ENCODE measurements at places on chromosomes 2 and 18.
A peak's percentile ranks its signal among the peaks of the same experiment; 100 is the strongest.

GRCh38 chr2:180978903-180979748 lies 1.3 kb upstream of the UBE2E3 start:
- peak; percentile 74 for DNase-seq

DNA sequence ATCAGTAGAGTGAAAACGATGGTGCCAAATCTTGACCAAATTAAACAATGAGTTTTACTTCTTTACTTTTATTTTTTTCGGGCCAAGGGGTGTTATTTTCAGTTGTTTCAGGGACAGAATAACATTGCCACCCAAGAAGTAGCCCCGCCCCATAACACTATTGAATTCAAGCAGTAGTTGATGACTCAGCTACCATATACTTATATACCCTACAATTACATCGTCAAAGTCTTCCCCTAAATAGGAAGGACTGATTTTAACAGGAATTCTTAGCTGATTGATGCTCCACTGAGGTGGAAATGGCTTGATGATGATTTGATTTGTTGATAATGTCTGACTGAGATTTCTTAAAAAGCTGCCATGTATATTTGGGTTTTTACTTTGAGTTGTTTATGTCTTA lies 24.7 kb downstream of the LYPD6B start:
- DNase-seq: no peak

DNA sequence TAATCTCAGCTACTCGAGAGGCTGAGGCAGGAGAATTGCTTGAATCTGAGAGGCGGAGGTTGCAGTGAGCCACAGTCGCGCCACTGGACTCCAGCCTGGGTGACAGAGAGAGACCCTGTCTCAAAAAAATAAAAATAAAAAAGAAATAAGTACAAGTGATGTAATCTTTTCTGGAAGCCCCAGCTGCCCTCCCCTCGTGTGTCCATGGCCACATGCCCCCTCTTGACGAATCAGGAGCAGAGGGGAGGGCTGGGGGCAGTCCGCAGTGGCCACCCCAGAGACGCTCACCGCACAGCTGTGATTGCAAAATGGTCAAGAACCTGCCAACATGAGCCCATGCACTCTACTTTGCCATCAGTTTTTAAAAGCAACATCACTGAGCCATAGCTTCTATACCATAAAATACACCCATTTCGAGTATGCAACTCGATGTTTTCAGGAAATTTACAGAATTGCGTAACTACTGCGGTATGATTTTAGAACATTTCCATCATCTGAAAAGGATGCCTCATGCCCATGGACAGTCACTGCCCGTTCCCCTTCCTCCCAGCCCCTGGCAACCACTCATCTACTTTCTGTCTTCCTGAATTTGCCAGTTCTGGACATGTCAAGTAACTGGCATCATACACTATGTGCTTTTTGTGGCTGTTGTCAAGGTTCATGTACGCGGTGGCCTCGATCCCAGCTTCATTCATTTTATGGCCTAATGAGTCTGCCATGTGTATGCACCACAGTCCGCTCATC lies 88.1 kb downstream of the NDUFA10 start:
- no peak for DNase-seq

GRCh38 chr2:218023636-218024035 lies 20.8 kb upstream of the TNS1 start:
- DNase-seq: no peak

- DNase-seq: peak; percentile 43
Measured at GRCh38 chr18:6885992-6886796, 156.7 kb downstream of the ARHGAP28 start.

DNA sequence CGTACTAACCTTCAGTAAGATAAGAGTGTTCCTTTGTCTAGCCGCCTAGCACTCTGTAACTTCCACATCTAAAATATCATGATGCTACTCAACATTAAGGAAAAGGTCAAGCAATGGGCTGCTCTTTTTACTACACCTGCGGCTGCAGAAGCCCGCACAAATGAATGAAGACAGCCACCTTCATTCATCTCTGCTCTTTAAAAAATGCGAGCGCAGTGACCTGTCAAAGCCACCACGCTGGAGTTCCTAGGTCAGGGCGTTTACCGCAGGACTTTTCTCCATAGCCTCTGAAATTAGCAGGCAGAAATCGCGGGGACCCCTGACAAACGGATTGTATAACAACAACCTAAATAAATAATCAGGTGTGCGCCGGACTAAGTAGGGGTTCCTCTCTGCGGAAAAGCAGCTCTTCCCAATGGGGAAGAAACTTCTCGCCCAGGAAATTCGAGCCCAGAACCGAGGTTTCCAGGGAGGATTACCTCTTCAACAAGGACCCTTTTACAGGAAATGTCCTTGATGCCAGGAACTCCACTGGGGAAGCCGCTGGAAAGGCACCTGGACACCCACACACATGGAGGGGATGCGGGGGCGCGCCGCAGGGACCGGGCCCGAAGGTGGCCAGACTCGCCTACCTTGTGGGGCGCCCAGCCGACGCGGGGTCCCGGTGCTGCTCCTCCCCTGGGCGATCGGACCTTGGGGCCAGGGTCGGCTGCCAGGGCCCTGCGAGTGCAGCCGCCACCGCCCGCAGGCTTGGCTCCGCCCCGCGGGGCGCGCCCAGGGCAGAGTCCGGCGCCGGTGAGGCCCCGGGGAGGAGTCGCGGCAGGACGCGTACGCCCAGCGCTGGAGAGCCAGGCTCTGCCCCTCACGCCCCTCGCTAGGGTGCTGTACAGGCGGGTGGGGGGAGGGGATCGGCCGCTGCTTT lies at the start of gene CCDC68:
CCDC68 (minus strand) TSS at position 758 of the 922 bp plus-strand sequence. CDS start 16,670 bp downstream, outside the sequence.
- DNase-seq: no peak

DNA sequence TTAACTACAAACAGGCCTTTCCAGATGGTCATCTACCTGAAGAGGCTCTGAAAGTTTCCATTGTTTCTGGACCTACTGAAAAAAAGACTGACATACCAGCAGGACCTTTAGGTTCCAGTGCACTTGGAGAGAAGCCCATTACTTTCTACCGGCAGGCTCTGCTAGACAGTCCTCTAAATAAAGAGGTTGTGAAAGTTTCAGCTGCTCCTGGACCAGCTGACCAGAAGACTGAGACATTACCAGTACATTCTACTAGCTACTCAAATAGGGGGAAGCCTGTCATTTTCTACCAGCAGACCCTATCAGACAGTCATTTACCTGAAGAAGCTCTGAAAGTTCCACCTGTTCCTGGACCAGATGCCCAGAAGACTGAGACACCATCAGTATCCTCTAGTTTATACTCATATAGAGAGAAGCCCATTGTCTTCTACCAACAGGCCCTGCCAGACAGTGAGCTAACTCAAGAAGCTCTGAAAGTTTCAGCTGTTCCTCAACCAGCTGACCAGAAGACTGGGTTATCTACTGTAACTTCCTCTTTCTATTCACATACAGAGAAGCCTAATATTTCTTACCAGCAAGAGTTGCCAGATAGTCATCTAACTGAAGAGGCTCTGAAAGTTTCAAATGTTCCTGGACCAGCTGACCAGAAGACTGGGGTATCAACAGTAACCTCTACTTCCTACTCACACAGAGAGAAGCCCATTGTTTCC lies 65.8 kb downstream of the ALMS1 start:
- no peak for DNase-seq

DNA sequence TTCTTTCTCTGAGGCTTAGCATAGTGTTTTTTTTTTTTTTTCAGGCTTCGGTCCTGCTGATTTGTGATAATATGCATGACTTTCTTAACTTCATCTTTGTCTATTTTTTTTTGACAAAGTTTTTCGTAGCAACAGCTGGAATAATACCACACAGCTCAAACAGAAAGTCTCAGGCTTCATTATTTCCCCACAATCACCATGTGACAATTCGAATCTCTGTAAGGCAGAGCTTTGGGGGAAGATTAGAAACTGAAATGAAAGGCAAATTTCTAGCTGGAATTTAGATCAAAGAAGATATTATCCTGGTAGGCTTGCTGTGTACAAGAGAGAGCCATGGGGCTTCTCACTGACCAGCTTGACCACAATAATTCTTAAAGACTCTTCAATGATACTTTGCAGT lies 12.2 kb upstream of the CD28 start:
- DNase-seq: no peak

DNA sequence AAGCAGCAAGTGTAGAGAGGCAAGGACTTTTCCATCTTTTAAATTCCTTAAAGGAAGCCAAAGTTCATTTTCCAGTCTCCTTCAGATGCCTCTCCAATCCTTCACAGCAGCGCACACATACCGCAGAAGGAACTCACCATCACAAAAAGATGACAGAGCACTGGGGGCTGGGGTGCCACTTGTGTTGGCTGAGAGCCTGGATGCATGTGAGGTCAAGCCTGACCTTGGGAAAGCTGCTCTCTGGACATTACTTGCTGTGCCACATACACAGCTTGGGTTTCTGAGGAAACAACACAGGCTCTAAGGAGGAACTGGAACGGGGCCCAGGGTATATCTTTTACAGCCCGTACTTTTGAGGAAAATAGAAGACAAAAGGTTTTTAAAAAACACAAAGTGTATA lies 364.3 kb upstream of the MEX3C start:
- DNase-seq: no peak

DNA sequence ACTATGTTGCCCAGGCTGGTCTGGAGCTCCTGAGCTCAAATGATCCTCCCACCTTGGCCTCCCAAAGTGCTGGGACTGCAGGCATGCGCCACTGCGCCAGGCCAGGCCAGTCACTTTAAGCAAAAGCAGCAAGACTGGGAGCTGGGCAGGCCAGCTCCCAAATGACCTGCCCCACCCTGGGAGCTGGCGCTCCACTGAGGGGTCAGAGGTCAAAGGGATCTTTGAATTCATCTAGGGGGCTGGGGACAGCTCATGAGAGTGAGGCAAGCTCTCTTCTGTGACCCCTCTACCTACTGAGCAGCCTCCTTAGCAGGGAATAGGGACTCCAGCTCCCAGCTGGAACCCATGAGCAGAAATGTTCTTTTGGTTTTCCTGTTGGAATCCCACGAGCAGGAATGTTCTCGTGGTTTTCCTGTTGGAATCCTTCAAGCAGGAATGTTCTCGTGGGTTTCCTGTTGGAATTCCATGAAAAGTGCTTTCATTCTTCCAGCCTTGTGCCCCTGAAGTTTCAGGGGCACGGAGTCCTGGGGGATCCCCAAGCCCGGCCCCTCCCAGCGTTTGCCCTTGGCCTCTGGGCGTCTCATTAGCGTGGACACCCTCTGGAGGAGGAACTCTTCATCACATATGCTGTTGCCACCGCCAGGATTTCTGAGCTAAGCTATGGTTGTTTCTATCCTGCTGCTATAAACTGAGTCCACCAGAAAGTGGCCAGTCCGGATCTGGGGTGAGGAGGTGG lies 162.0 kb upstream of the HAAO start:
- DNase-seq: no peak

GRCh38 chr2:226716126-226716525 lies 83.5 kb downstream of the IRS1 start:
- DNase-seq: no peak

DNA sequence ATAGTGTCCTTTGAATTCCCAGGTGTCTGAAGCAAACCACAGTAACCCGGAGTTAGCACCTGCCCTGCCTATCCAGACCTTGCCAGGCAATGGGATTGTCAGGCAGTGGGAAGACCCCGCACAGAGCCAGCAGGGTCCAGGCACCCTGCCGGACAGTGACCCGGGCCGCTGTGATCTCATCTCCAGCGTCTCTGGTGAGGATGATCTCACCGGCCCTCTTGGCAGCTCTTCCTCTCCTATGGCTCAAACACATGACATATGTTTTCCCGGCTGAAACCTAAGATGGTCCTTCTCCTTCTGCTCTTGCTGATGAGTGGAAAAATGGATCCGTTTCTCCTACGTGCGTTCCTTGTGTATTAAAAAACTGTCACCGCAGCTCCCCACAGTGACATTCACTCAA lies 75.1 kb downstream of the ACOXL start:
- peak; percentile 4 for DNase-seq

DNA sequence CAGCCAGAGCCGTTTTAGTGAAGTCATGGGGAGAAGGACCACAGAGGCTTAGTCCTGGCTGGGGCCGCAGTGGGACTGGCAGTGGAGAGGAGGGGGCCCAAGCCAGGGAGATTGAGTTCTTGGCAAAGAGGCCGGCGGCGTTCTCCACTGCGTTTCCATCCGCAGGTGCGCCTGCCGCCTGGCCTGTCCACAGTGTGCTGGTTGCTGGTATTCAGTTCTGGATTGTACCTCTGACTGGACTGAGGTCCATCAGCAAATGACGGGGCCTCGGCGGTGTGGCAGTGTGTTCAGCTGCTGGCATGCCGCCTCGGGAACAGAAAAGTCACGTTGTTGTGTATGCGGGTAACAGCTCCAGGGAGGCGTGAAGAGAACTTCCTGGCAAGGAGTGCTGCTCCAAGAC lies 36.8 kb downstream of the LRRFIP1 start:
- DNase-seq: no peak

DNA sequence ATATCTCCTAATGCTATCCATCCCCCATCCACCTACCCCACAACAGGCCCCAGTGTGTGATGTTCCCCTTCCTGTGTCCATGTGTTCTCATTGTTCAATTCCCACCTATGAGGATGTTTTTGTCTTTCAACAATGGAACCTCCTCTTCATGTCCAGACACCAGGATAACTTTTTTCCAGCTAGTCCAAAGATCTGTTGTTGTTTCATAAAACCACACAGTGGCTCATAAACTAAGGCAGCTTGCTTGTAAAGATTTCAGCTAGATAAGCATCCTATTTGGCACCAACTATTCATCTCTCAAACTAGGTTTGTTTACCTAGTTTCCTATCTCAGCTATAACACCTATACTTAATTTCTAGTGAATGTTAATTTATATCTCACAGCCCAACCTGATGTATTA lies 937.7 kb downstream of the TRIB2 start:
- no peak for DNase-seq

- DNase-seq: no peak
Measured at GRCh38 chr2:162475661-162476060, 131.7 kb downstream of the GCA start.

DNA sequence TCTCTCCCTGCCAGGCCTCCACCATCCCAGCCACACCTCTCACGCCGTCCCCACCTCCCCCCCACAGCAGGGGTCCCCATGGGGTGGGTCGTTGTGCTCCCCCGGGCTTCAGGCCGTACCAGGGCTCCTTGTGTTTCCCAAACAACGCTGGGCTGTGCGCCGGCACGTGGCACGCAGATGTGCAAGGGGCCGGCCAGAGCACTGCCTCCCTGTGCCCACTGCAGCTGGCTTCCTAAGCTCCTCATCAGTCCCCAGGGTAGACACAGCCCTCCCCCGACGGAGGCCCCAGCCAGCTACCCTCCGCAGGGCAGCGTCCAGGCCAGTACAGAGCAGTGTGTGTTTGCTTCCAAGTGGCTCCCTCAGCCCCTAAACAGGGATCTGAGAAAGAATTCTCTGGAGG lies 34.0 kb downstream of the BIN1 start:
- no peak for DNase-seq

- no peak for DNase-seq
Measured at GRCh38 chr18:52468496-52468895, 128.5 kb downstream of the DCC start.

DNA sequence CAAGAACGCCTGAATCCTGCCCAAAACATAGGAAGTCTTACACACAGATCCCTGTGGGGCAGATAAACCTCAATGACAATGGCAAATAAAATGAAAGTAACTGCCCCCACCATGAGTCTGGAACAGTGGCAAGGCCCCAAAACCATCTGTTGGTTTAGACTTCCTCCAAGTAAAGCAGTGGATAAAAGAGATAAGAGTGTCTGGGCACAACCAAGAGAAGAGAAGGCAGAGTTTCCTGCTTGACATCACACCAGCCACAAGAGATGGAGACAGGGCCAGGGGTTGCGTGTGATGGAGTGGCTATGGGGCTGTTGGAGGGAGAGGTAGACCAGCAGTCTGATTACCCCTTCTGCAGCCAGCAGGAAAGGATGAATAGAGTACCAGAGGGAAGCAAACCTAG lies 212.1 kb upstream of the POU3F3 start:
- no peak for DNase-seq

GRCh38 chr2:106977717-106978116 lies 91.8 kb upstream of the ST6GAL2 start:
- DNase-seq: no peak

Data from HFFc6 (cell line).